Foreskin keratinocyte (primary cell): ENCODE measurements at places on chromosomes 4 and X.

DNA sequence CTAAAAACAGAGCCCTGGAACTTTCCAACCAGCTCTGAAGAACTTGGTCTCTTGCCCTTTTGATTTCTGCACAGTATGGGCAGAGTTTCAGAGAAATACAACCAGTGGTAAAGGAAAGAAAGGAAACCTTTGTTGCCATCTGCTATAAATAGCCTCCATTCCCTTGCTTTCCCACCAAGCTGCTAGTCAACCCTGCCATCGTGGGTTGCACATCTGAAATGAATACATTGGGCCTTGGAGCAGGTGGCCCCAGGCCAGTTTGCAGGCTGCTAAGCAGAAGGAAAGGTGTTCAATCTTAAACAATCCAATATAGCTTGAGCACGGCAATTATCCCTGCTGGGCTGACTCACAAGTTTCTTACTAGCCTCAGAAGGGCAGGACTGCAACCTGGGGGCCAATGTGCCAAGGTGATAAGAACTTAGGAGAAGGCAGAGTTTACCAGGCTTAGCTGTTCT is 142.5 kb downstream of the PPARGC1A start:
- DNase-seq: no peak

DNA sequence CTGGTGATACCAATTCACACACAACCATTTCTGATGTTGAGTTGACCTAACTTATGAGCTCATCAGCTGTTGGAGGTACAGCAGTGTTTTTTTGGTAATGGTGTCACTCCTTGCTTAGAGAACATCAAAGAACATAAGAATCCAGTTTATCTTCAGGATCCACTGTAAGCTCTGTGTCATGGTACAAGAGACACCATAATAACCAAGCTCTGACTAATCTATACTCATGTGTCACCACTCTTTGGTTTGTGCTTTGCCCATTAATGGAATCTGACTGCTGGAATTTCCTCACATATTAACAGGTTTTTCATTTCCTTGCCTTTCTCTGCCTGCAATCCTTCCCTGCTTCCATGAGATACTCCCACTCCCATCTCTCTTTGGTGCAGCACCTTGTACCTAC is 735.1 kb upstream of the LCORL start:
- DNase-seq: peak; percentile 4

- DNase-seq: peak; percentile 82
Observed at GRCh38 chr4:156942991-156943390, 28.6 kb downstream of the PDGFC start.

GRCh38 chr4:163243297-163243981 is 76.7 kb upstream of the NAF1 start:
- no peak for DNase-seq

- no peak for DNase-seq
Observed at GRCh38 chr4:13876131-13876530, 248.6 kb upstream of the BOD1L1 start.
